Muscle of arm (tissue), 14 donors: ENCODE measurements at places on chromosomes 4 and X.
A peak's percentile ranks its signal among the peaks of the same experiment; 100 is the strongest.

DNA sequence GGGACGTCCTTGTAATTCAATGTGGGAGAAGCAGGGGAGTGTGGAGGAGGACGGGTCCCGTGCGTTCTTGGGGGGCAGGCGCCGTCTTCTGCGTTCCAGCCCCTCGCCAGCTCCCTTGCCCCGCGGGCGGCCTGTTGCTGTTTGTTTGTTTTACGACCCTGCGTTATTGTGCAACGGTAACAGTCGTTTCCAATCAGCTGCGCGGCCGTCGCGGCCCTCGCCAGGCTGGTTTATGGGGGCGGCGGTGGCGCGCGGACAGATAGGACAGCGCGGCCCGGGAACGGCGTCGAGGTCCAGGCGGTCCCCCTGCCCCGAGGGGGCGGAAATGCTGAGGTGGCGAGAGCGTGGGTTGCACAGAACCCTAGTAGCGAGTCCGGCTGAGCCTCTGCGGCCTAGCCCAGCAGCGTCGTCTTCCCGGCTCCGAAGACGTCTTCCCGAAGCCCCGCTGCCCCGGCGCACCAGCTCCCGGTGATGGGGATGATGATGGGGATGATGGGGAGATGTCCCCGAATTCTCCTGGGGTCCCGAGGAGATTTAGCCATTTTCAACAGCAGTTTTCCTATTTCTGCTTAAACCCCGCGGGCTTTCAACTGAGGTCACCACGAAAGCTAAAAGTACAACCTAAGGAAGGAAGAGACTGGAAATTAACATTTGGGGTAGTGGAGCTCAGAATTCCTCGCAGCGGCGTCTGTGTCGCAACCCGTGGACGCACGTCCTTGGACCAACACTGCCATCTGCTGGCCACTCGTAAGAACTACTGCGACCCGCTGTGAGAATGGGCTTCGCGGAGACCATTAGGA, 4.8 kb downstream of the PDGFRA start:
- DNase-seq: peak; percentile 86

DNA sequence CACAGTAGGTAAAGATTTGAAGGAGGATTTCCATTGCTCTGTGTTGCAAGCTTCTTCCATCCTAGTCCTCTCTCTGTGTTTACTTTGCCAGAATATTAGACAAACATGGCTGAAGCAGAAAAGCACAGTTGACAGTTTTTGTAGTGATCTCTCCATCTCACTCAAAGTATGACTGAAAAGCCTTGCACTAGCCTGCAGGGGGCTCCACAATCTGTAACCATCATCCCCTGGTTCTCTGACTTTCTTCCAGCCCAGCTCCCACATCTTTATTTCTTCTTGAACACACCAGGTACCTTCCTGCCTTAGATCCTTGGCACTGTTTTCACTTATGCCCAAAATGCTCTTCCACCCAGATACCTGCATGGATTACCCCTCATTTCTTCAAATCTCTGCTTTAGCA, 34.1 kb upstream of the HHIP start:
- no peak for DNase-seq

- no peak for DNase-seq
Observed at GRCh38 chrX:21986596-21986995, 45.5 kb upstream of the PHEX start.

GRCh38 chr4:30182786-30183185, 537.4 kb upstream of the PCDH7 start:
- DNase-seq: no peak

- no peak for DNase-seq
Observed at GRCh38 chr4:6886886-6887285, 22.7 kb upstream of the TBC1D14 start.

- peak; percentile 81 for DNase-seq
Observed at GRCh38 chr4:7156761-7157488, 35.4 kb upstream of the SORCS2 start.

DNA sequence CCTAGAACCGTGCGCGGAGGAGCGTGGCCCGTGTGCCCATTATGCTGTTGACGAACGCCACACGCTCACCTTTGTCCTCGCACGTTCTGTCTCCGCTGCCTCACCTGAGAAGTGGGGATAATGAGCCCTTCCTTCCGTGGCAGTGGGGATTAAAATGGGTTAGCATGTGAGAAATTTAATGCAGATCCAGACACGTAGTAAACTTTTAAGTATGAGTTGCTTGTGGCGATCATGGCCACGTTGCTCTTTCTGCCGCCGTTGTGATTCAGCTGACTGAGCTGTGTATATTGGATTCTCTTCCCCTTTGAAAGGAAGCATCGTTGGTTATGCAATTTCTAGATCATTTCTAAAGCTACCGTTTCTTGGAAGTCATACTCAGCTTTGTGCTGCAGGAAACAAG, 16.5 kb downstream of the TBC1D14 start:
- no peak for DNase-seq

- DNase-seq: no peak
Observed at GRCh38 chr4:150411520-150411919, 170.4 kb upstream of the MAB21L2 start.

GRCh38 chrX:10174810-10175209, 18.0 kb downstream of the CLCN4 start:
- no peak for DNase-seq

DNA sequence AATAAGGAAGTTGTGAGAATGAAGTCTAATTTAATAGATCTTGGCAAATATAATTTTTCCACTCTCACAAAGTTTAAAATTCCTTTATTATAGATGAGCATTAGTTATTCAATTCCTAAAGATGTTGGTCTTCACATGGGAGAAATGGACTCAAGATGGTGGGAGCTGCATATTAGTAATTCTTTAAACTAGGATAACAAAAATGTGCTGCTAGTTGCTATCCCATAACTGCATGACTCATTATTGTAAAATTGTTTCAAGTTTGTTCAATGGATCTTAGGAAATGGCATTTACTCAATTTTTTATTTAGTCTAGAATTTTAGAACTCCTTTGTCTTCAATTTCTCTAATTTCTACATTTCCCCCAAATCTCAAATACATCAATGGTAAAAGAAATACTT, 155.8 kb downstream of the ATP10D start:
- no peak for DNase-seq

- peak; percentile 7 for DNase-seq
Observed at GRCh38 chrX:139881572-139881971, 51.3 kb downstream of the ATP11C start.

GRCh38 chr4:104492183-104492771, 2.4 kb downstream of the CXXC4 start:
- DNase-seq: peak; percentile 7

- DNase-seq: no peak
Observed at GRCh38 chr4:53551958-53552357, 39.3 kb downstream of the LNX1 start.

DNA sequence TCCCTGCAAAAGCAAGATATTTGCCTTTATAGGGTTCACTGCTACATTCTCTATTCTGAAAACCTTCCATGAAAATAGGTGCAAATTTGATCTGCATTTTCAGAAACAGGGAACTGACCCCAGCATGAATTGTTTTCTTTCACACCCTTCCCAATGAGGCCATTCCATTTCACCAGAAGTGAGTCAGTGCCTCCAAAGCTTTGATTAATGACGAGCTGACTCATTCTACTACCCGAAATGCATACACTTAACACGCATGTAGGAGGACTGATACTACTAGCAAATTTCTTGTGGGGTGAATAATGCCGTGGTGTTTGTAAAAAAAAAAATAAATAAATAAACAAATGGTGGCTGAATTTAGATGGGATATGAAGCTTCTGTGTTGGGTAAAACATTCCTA, 146.9 kb upstream of the FGF13 start:
- DNase-seq: no peak

DNA sequence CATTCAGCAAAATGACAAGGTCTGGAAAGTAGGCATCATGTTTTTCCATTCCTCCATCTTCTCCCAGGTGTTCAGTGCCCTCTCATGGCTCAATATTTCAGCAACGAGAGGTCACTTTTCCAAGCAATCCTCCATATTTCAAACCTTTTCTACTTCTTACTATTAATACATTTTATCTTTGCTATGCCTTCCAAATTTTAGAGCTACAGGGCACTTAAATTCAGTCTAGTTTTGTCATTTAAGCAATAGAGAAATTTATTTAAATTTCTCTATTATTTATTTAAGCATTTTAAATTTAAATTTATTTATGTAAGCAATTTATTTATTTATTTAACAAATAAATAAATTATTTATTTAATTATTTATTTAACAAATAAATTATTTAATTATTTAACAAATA, 305.1 kb upstream of the ANXA10 start:
- DNase-seq: no peak

GRCh38 chr4:813900-814299, 12.0 kb downstream of the CPLX1 start:
- no peak for DNase-seq

DNA sequence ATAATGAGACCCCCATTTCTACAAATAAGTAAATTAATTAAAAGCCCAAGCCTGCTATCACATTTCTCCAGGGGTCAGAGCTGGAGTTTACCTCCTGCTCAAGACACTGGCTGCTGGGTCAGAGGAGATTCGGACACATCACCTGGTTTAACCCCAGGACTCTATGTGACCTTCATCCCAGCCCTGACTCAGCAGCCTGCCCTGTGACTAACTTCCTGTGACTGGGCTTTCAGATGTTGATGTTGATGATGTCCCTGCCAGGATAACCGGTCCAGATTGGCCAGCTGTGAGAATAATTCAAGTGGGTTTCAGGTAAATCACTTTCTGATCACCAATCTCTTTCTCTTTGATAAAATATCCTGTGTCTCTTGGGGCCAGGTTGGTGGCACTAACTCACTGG, 102.4 kb upstream of the MAML3 start:
- no peak for DNase-seq

DNA sequence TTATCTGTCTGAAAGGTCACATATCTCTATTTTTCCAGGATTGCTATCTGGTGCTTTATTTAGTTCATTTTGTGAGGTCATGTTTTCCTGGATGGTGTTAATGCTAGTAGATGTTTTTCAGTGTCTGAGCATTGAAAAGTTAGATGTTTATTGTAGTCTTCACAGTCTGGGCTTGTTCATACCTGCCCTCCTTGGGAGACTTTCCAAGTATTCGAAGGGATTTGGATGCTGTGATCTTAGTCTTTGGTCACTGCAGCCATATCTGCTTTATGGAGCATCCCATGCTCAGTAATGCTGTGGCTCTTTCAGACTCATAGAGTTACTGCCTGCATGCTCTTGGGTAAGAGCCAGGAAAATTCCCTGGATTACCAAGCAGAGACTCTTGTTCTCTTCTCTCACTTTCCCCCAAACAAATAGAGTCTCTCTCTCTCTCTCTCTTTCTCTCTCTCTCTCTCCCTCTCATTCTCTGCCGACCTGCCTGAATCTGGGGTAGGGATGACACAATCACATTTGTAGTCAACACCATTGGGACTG, 130.0 kb downstream of the AR start:
- DNase-seq: no peak

DNA sequence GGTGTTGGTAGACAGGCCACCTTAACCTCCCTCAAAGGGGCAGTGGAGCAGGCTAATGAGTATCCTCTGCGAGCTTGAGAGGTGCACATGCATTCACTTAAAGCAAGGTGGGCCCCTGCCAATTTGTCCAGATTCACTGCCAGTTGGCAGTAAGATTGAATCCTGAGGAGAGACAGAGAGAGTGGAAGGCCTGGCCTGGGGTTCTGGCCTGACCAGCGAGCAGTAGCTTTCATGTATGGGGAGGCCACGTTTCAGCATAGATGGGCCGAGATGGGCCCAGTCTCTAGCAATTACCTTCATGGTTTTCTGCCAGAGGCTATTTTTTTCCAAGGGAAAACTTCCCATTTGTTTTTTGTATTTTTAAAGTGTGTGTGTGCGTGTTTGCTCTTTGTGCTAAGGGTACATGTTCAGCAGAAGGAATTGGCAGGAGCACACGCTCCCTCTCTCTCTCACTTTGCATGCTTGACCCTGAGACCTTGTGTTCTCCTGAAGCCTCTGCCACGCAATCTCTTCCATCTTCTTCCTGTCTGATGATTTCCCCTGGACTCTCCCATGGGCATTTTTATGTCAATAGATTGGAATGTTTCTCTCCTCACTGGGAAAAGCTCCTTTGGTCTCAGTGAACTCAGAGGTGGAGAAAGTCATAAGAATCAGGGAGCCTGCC, 215.8 kb upstream of the SFRP2 start:
- DNase-seq: peak; percentile 69

GRCh38 chrX:152037183-152037582, 62.7 kb upstream of the GABRE start:
- no peak for DNase-seq

- no peak for DNase-seq
Observed at GRCh38 chr4:7727749-7728148, 211.9 kb downstream of the AFAP1 start.

DNA sequence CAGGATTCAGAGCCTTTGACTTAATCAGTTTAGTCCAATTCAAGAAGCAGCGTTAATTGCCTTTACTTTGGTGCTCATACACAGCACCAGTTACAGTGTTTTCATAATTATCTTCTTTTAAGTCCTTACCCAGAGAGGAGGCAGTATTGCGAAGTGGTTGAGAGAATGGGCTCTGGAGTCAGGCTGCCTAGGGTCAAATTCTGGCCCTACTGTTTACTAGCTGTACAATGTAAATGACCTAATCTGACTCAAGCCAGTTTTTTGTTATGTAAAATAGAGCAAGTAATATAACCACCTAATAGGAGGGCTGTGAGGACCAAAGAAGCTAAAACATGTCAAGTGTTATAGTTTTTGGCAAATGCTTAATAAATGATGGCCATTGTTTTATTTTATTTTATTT, 27.6 kb downstream of the WDR44 start:
- DNase-seq: no peak

DNA sequence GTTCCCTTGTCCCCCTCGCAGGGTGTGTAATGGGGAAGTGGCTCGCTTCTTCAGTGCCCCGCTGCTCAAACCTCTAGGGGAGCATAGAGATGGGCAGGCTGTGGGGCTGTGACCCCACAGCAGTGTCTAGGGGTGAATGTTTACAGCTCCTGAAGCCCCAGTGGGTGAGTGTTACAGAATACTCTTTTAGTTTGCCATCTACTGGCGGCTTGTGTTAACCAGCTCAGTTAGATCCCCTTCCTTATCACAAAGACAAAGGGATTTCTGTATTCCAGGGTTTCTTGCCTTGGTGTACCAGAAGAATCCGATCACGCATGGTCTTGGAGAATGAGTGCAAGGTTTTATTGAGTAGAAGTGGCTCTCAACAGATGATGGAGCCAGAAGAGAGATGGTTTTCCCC, 108.1 kb upstream of the IQCM start:
- DNase-seq: no peak

DNA sequence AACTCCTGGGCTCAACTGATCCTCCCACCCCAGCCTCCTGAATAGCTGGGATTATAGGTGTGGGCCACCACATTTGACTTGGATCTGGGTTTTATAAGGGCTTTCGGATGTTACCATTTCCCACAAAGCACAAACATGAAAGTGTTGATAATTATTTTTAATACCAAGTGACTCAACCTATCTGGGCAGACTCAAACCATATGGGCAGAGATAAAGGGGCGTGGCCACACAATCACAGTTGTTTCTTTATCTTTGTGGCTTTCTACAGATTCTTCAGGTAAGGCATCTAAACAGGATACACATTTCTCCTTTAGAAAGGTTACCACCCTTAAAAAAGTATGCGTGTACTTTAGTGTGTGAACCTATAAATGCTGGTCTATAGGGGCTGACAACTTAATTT, 122.5 kb downstream of the ZNF827 start:
- no peak for DNase-seq
